C1 segment of cervical spinal cord (tissue), 14 donors: ENCODE measurements at places on chromosomes 12 and 14.

- DNase-seq = no peak
These were observed 35.7 kb downstream of the IQSEC3 start for GRCh38 chr12:101969-102878.

GRCh38 chr14:68576031-68576430 lies 216.8 kb downstream of the ZFP36L1 start:
- no peak for DNase-seq

GRCh38 chr14:70830998-70831781 lies 21.9 kb upstream of the MAP3K9 start:
- DNase-seq = no peak

- no peak for DNase-seq
These were observed 199.5 kb downstream of the ANO6 start for GRCh38 chr12:45415393-45415817.
